NCI-H1048 (cell line): ENCODE measurements at places on chromosomes 3 and 15.

- no peak for DNase-seq
These were observed 401.9 kb upstream of the IL12A start for GRCh38 chr3:159586571-159587202.

- DNase-seq, result no peak
These were observed 25.5 kb upstream of the SPTBN5 start for GRCh38 chr15:41919201-41919820.

DNA sequence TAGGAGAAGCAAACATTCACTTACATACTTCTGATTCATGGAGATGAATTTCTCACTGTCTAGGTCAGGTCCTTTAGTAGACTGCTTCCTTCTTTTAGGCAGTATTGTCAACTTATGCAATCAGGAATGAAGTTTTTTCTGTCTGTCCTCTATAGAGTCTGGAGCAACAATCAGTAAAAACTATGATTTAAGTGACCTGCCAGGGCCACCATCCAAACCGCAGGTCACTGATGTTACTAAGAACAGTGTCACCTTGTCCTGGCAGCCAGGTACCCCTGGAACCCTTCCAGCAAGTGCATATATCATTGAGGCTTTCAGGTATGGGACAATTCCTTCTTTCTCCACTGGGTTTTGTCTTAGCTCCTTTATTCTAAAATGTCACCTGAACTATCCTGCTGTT is 523.1 kb downstream of the ROBO2 start:
- DNase-seq, result no peak

- DNase-seq, result no peak
These were observed 21.6 kb upstream of the RGMA start for GRCh38 chr15:93110502-93111040.

- no peak for DNase-seq
These were observed 20.8 kb upstream of the SRP14 start for GRCh38 chr15:40059821-40060220.

DNA sequence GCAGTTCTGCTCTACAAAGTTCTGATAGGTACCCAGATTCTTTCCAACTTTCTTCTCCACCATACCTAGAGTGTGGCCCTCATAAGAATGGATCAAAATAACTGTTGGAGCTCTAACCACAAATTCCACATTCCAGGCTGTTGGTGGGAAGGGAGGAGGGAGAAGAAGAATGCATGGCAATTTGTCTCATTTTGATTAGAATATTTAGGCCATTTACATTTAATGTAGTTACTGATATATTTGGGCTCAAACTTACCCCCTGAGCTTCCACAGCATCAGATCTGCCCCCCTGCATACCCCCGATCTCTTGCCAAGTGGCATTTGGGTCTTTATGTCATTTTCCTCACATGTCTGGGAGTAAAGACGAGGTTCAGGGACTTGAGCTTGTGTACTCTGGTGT is 7.7 kb downstream of the CHRNB4 start:
- no peak for DNase-seq

GRCh38 chr3:151918253-151919029 is 45.0 kb downstream of the SUCNR1 start:
- DNase-seq, result peak; percentile 7

GRCh38 chr15:65115542-65115941 is 542 bp upstream of the UBAP1L start:
- DNase-seq, result no peak

- DNase-seq, result no peak
These were observed 104.9 kb downstream of the RORA start for GRCh38 chr15:61124195-61124594.

- no peak for DNase-seq
These were observed 68.3 kb upstream of the TBC1D5 start for GRCh38 chr3:17810759-17811158.

DNA sequence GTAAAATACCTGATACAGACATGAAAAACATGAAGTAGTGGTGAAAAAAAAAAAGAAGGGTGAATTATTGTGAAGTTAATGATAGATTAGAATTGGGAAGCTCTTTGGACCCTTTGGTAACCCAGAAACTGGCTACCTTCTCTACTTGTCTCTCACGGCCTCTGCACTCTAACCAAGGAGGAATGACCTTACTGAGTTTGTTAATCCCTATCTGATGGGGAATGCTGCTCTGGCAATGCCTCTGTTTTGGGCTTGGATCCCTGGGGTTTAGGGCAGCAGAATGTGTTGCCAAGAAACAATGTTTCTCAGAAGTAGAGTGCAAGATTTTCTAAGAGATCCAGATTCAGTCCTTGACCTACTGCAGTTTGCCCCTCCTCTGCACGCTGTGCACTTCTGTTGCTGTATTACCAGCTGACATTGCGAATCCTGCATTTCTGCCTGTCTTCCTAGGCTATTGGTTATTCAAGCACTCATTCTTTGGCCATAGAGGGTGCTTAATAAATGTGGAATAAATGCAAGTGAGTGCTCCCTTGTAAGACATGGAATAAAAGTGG is 49.2 kb upstream of the MAP3K13 start:
- DNase-seq, result no peak

- no peak for DNase-seq
These were observed 1.7 kb upstream of the DLL4 start for GRCh38 chr15:40927495-40927872.

GRCh38 chr3:174192471-174192870 is 666.7 kb upstream of the NAALADL2 start:
- DNase-seq, result no peak

DNA sequence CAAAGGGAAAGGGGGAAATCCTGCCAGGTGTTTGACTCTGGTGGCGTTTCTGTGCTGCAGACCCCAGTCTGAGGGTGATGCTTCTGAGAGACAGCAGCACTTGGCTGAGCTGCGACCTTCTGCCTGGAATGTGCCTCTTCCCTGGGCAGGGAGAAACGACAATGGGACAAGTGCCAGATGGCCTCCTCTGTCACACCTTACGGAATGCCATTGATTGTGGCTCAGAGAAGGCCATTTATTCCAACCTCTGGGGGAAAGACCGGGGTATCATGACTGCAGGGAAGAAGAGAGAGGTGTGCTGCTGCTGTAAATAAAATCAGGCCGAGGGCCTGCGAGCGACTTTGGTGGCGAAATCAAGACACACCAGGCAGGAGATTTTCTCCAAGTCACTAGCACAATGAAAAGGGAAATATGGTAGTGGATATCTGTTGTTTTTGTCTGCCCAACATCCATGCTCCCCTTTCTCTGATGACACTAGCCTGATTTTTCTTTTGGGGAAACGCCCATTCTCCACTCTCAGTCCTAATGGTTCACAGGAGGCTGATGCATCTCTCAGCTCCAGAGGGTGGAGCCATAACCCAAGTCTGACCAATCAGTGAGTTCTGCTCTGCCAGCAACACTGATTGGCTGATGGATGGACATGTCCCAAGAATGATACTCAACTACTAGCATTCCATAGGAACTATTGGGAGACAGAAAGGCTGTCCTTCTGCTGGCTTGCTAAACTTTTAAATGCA is 336.1 kb downstream of the FOXP1 start:
- no peak for DNase-seq

GRCh38 chr15:93203036-93203435 is 114.0 kb upstream of the RGMA start:
- DNase-seq, result no peak

GRCh38 chr3:65035246-65035645 is 347.4 kb upstream of the ADAMTS9 start:
- DNase-seq, result no peak

DNA sequence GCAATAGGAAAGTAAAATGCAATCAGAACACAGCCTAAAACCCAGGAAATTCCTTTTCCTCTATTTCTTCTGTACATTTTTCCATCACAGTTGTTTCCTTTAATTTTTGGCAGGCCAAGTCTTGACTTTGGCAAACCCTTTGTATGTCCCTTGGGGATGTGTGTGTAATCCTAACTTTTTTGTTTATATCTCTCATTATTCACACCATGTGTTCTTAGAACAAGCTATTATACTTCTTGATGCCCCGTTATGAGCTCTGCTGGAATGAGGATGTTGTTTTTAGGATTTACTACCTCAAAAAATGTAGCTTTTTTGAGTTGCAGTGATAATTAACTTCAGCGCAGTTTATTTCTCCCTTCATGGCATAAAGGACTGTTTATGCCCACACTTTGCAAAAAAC is 123.4 kb downstream of the ABI3BP start:
- no peak for DNase-seq
